Psoas muscle (tissue), 8 donors: ENCODE measurements at places on chromosomes 3 and 15. TPM values are rescaled to one million over a fixed set of nuclear protein-coding genes. Genes with fewer than 3 reads are reported as not detected.

DNA sequence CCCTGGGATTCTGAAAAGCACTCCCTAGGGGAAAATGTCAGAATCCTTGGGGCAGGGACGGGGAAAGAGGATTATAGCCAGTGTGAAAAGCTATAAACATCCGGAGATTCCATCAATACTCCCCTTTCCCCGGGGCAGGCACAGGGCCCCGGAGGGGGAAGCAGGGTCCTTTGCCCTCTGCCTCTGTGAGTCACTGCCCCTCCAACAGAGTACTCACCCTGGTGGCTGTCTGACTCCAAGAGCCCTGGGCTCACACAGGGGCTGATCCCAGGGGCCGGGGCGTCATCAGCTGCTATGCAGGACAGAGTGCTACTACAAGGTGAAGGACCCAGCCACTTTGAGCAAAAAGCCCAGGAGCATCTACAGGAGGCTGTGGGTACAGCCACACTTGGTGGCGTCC, 133.0 kb upstream of the PRR20G start:
- no peaks in the 10 kb centered on the region for H3K4me1 ChIP-seq
- peaks cover 42% of the 10 kb centered on the region for H3K27me3 ChIP-seq
- H3K36me3 ChIP-seq: no peaks in the 10 kb centered on the region
- H3K4me3 ChIP-seq: no peak overlapping the region

GRCh38 chr3:137770835-137771399, 6.8 kb downstream of the SOX14 start:
- H3K36me3 ChIP-seq: no peaks in the 10 kb centered on the region
- H3K4me3 ChIP-seq: peak overlapping the region; percentile 45
- no peak overlapping the region for H3K27ac ChIP-seq
- peaks cover 14% of the 10 kb centered on the region for H3K4me1 ChIP-seq
- no peak for DNase-seq

DNA sequence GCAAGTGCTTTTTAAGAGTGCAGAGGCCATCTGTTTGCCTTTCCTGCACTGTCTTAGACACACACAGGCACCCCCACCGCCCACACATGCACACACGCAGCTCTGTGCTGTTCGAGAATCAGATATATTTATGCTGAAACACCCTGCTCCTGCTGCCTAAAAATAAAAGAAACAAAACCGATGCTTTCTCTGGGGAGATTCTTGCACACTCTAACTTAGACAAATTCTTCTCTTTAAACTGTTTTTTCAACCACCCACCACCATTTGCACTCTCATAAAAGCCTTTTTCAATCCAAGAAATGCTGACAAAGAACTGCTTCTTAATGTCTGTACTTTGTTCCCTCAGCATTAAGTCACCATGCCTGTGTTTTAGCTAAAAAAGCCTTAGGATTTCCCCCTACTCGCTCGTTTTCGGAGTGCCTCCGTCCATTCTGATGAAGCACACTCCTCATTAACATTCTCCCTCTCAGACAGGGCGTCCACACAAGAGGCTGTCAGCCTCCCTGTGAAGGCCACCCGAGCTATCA, 26.2 kb downstream of the SLC12A8 start:
- H3K27ac ChIP-seq: no peak overlapping the region
- no peaks in the 10 kb centered on the region for H3K4me1 ChIP-seq
- no peak for DNase-seq
- H3K27me3 ChIP-seq: no peaks in the 10 kb centered on the region
- H3K36me3 ChIP-seq: no peaks in the 10 kb centered on the region
- H3K4me3 ChIP-seq: no peak overlapping the region

DNA sequence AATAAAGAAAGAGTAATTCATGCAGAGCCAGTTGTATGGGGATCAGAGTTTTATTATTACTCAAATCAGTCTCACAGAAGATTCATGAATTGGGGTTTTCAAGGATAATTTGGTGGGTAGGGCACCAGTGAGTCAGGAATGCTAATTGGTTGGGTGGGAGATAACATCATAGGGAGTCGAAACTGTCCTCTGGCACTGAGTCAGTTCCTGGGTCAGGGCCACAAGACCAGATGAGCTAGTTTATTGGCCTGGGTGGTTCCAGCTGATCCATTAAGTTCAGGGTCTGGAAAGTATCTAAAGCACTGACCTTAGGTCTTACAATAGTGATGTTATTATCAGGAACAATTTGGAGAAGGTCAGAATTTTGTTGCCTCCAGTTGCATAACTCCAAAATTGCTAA, 998.6 kb upstream of the EPHA6 start:
- no peak for DNase-seq
- no peaks in the 10 kb centered on the region for H3K4me1 ChIP-seq
- H3K4me3 ChIP-seq: no peak overlapping the region
- no peaks in the 10 kb centered on the region for H3K27me3 ChIP-seq

The CA12 gene
- 0.08 TPM for total RNA-seq

DNA sequence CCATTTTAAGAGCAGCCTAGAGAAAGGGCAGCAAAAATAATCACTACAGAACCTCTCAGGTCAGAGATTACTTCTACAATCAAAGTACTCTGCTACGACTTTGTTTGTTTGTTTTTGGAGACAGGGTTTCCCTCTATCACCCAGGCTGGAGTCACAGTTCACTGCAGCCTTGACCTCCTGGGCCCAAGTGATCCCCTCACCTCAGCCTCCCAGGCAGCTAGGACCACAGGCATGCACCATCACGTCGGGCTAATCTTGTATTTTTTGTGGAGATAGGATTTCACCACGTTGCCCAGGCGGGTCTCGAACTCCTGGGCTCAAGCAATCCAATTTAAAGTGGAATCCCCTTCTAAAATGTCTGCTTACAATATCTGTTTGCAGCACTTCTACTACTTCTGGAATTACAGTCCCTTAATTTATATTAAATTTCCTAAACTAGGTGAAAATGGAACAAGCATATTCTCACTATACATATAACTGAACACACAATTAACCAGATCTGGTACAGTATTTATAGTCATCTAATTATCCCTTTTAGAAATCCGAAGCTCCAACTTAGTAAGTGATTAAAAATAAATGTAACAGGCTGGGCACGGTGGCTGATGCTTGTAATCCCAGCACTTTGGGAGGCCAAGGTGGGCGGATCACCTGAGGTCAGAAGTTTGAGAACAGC, 4.4 kb downstream of the UACA start:
- H3K27me3 ChIP-seq: no peaks in the 10 kb centered on the region
- DNase-seq: no peak
- peak overlapping the region; percentile 70 for H3K27ac ChIP-seq
- no peaks in the 10 kb centered on the region for H3K36me3 ChIP-seq

DNA sequence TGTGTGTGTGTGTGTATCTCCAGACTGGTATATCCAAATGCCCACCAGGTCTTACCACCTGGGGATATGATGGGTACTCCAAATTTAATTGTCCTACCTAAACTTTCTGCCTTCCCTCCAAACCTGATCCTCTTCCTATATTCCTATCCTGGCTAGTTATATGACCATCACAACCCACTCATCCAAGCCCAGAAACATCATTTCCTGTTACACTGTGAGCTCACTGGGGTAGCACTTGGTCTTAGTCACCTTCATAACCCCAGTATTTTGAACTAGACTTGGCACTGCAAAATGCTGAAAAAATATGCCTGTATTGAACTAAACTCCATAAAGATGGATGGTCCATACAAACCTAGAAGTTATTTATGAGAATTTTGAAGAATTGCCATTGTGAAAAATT, 178.8 kb upstream of the EIF1B start:
- DNase-seq: no peak
- no peak overlapping the region for H3K4me3 ChIP-seq
- H3K27ac ChIP-seq: no peak overlapping the region
- no peaks in the 10 kb centered on the region for H3K36me3 ChIP-seq

The ARGFX gene
- not detected for total RNA-seq

GRCh38 chr3:138928727-138929372, 18.1 kb downstream of the FOXL2 start:
- no peaks in the 10 kb centered on the region for H3K4me1 ChIP-seq
- H3K4me3 ChIP-seq: no peak overlapping the region
- no peak overlapping the region for H3K27ac ChIP-seq
- H3K27me3 ChIP-seq: no peaks in the 10 kb centered on the region

GRCh38 chr15:67100124-67100791, 34.9 kb downstream of the SMAD3 start:
- H3K36me3 ChIP-seq: no peaks in the 10 kb centered on the region
- peak overlapping the region; percentile 59 for H3K4me3 ChIP-seq
- DNase-seq: no peak
- H3K4me1 ChIP-seq: peaks cover 89% of the 10 kb centered on the region
- H3K27ac ChIP-seq: peak overlapping the region; percentile 88

DNA sequence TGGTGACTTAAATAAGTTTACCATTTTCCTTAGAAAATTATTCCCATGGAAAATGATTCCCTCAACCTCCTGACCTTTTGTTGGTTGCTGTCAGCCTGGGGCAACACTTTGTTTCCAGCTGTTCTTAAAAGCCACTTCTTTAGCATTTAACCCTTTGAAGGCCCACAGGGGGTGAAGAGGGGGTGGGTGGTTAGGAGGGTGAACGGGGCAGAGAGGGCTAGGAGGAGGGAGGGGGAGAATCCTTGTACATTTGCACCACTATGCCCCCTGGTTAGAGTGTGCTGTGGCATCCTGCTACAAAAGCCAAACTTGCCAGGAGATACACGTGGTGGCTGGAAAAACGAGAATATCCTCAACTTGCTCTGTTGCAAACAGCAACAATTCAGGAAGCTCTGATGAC, 273.2 kb upstream of the RGMA start:
- H3K27me3 ChIP-seq: no peaks in the 10 kb centered on the region
- H3K36me3 ChIP-seq: no peaks in the 10 kb centered on the region
- H3K4me3 ChIP-seq: no peak overlapping the region
- DNase-seq: no peak
- no peak overlapping the region for H3K27ac ChIP-seq
- H3K4me1 ChIP-seq: no peaks in the 10 kb centered on the region

GRCh38 chr3:131361464-131362421, 19.8 kb upstream of the NUDT16 start:
- no peaks in the 10 kb centered on the region for H3K27me3 ChIP-seq
- no peaks in the 10 kb centered on the region for H3K36me3 ChIP-seq
- H3K4me3 ChIP-seq: peak overlapping the region; percentile 70
- peak; percentile 81 for DNase-seq
- peaks cover 8% of the 10 kb centered on the region for H3K4me1 ChIP-seq

The STARD9 gene
- total RNA-seq: 1.7 TPM

The SCAANT1 gene
- total RNA-seq: not detected

- no peak for DNase-seq
- no peaks in the 10 kb centered on the region for H3K36me3 ChIP-seq
- H3K4me3 ChIP-seq: no peak overlapping the region
- no peaks in the 10 kb centered on the region for H3K4me1 ChIP-seq
Measured at GRCh38 chr3:5309171-5309570, 121.7 kb downstream of the EDEM1 start.

The NEDD4 gene
- 65.3 TPM for total RNA-seq

DNA sequence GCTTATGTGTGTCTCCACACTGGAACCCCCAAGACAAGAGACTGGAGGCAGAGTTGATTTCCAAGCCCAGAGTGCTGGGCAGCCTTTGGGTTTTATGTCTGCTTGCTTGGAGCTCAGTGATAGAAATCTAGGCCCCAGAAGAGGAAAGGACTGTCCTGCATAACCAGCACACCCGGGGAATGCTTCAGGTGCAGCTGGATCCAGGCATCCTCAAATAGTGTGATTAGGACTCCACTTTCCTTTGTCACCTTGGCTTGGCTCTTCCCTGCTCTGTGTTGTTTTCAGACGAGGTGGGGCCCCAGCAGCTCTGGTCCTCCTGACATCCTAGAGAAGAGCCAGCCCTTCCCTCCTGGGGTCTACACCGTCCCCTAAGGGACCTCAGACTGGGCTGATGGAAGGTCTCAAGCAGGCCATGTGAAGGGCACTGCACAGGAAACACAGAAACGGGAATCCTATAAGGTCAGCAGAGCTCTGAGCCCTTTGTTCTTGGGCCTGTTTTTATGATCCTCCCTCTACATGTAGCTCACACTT, 143.7 kb downstream of the TJP1 start:
- no peak for DNase-seq
- no peak overlapping the region for H3K4me3 ChIP-seq
- no peaks in the 10 kb centered on the region for H3K36me3 ChIP-seq
- no peak overlapping the region for H3K27ac ChIP-seq

- no peak overlapping the region for H3K4me3 ChIP-seq
Measured at GRCh38 chr3:48058091-48058490, 41.9 kb upstream of the MAP4 start.

DNA sequence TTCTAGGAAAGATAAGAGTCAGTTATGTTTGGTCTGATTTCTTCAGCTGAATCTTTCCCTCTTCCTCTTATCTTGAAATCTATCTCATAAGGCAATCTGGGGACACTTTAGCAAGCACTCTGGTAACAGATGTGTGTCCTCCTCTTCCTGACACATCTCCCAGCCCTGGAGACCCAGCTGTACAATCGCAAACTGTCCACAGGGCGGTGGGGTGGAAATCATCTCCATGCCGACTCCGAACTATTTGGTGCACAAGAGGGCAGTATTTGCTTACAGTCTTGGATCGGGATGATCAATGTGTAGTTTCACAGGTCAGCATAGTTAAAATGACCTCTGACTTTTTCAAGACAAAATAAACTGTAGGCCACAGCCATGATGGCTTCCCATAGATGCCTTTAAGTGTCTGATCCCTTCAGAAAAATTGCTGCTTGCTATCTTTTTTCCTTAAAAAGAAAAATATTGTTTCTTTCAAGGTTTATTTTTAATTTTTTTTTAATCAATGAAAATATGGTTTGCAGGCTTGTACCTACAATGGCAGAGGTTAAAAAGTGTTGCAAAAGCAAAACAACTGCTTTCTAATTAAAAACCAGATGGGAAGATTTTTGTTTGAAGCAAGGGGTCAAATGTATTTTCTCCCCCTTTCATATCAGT, 17.7 kb downstream of the EEFSEC start:
- H3K4me1 ChIP-seq: peaks cover 23% of the 10 kb centered on the region
- no peaks in the 10 kb centered on the region for H3K36me3 ChIP-seq
- no peak overlapping the region for H3K27ac ChIP-seq
- no peaks in the 10 kb centered on the region for H3K27me3 ChIP-seq

DNA sequence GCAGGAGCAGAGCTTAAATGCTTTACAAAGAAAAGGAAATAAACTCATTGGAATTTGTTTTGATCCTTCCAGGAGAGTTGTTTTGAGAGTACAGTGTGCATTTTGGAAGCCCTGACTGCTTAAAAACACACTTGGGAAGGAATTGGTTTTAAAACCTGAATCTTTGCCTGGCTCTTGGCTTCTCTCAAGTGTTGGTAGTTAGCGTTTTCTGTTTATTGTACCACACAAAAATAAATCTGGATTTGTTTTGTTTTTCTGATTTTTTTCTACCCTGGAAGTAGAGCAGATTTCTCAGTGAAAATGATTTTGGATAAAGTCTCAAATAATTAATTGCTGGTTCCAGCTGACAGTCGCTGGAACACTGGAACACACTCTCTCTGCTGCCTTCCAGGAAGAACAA, 90.6 kb downstream of the CHST2 start:
- no peak for DNase-seq
- H3K27ac ChIP-seq: no peak overlapping the region
- H3K36me3 ChIP-seq: no peaks in the 10 kb centered on the region

GRCh38 chr3:43291546-43291945, 5.2 kb downstream of the SNRK start:
- DNase-seq: no peak
- H3K36me3 ChIP-seq: no peaks in the 10 kb centered on the region
- peaks cover 58% of the 10 kb centered on the region for H3K4me1 ChIP-seq
- no peak overlapping the region for H3K27ac ChIP-seq
